ENCODE measurements at places on chromosomes 2 and 18.

DNA sequence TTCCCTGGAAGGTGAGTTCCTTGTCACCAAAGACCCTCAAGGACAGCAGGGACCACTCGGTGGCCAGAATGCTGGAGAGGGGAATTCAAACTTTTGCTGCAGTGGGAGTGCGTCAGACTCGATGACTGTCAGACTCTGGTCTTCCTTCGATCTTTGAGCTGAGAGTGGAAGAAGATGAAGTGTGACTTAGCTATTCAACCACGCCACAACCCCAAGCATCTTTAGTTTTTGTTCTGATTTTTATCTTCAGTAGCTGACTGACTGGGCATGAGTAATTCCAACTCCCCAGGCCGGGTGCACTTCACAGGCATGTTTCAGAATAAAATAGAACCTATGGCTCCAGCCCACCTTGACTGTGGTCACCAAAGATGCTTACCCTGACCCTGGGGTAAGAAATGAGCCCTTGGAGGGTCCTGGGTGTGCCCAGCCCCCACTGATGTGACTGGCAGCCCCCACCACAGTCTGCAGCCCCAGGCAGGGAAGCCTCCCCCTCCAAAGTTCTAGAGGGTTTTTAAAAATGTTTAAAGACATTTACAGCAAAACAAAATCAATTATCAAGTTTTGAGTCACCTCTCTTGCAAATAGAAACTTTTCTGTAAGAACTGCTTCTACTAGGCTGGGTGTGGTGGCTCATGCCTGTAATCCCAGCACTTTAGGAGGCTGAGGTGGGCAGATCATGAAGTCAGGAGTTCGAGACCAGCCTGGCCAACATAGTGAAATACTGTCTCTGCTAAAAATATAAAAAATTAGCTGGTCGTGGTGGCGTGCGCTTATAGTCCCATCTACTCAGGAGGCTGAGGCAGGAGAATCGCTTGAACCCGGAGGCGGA, 24.9 kb upstream of the YWHAQ start:
- DNase-seq, result no peak

DNA sequence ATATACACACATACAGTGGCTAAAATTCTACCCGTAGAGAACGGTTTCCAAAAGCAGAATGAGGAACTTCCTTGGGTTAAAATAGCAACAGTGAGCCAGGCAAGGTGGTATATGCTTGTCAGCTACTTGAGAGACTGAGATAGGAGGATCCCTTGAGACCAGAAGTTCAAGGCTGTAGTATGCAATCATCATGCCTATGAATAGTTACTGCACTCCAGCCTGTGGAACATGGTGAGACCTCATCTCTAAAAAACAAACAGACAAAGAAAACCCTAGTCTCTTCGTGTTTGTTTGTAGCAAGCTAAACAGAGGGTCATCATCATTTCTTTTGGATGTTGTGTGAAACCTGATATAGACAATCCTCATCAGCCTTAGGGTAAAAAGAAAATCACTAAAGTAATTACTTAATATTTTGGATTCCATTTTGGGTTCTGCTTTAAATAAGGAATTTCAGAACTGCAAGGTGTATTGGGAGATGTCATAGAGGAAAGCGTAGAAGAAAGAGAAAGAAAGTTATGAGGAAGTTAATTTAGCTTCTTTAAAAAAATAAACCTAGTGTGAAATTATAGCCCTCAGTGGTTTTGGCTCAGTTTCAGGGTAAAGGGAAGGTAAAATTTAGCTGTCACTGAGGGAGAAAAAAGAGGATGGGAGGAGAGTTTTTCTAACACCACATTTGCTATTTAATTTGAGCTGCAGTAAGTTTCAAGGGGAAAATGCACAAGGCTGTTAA, 46.5 kb downstream of the PLEK start:
- DNase-seq, result no peak

DNA sequence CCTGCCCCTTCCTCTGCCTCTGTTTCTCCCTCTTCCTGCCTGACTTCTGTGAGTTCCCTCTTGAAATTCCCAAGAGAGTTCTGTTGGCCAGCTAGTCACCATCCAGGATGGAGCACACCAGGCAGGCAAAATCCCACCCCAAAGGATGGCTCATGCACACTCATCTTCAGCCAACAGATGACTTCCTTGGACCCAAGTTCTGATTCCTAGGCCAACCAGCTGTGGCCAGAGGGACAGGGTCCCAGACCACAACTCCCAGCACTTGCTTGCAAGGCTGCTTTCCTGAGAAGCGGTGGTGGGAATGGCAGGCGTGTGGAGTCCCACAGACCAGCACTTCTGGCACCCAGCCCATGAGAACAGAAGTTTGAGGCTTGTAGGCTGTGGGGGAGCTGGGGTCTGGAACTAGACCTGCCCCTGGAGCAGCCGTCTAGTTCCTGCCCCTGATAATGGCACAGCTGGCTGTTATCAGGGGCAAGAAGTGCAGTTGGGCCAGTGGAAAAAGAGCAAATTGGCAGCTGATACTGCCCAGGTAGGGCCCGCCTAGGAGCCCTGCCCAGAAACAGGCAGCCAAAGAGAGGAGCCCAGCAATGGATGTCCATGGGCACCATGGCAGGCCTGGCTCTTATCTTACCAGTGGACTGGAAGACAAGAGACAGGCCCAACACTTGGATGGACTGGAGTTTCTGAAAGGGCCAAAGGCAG, 56.7 kb downstream of the CYP26B1 start:
- DNase-seq, result no peak

DNA sequence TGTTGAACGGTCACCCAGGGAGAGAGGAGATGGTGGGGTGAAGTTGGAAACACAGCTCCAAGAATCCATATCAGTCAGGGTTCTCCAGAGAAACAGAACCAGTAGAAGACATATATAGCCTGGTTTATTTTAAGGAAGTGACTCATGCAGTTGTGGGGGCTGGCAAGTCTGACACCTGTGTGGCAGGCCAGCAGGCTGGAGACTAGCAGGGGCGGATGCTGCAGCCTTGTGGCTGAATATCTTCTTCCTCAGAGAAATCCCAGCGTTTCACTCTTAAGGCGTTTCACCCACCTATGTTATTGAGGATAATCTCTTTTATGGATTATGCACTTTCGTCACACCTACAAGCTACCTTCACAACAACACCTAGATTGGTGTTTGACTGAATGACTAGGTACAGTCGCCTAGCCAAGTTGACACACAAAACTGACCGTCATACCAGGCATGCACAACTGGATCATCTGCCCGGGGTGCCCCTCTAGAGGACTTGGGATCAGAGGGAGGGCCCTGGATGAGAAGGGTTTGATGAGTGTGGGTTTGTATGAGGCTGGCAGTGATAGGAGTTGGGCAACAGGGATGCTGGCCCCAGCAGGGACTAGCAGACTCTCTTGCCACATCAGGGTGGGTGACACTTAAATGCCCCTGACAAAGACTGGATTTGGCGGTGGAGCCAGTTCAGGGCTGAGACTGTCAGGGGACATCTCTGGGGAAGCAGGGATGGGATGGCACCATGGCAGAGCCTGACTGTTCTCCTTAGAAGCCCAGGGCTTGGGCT, 23.4 kb downstream of the MROH2A start:
- DNase-seq, result no peak

DNA sequence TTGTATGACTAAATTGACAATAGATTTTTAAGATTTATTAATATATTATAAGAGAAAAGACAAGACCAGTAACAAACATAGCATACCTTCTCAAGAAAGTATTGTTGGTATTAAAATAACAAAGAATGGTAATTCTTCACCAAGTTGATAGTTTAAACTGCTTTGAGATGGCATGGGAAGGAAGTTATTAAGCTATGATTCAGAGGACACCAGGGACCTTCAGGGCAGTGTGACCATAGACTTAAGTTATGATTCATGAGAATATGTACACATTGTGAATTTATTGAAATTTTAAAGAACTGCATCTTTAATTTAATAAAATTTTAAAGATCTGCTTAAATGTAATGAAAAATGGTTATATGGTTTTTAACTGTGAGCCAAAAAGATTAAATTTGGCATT, 205.7 kb downstream of the DSEL start:
- no peak for DNase-seq

GRCh38 chr2:31420936-31421335, 6.4 kb upstream of the XDH start:
- no peak for DNase-seq
